Large intestine (tissue), 12 donors: ENCODE measurements at places on chromosomes 13 and 19.
A peak's percentile ranks its signal among the peaks of the same experiment; 100 is the strongest.

- no peak overlapping the region for H3K4me3 ChIP-seq
- no peak for DNase-seq
- H3K27me3 ChIP-seq, result no peaks in the 10 kb centered on the region
- H3K4me1 ChIP-seq, result no peaks in the 10 kb centered on the region
Observed at GRCh38 chr13:37481011-37481884, 117.3 kb downstream of the POSTN start.

GRCh38 chr19:15210323-15210781 is 9.6 kb upstream of the NOTCH3 start:
- H3K27me3 ChIP-seq, result peaks cover 4% of the 10 kb centered on the region
- H3K36me3 ChIP-seq, result no peaks in the 10 kb centered on the region
- H3K27ac ChIP-seq, result no peak overlapping the region
- no peak for DNase-seq

DNA sequence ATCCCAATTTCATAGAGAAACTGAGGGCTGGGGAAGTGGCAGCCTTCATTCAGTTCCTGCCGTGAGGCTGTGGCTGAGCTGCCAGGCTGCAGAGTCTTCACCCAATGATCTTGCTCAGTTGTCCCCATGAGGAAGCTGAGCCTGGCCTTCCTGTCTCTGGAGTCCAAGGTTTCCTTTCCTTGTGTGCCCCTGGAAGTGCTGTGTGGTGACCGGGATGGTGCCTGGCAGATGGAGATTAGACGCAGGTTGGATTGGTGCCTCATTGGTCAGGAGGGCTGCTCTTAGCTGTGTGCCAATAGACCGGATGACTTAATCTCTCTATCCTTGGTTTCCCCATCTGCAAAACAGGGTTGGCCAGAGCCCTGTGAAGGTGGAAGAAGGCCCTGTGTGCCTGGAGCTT is 24.6 kb downstream of the DNM2 start:
- H3K36me3 ChIP-seq, result peaks cover 2% of the 10 kb centered on the region
- peak; percentile 61 for DNase-seq
- no peak overlapping the region for H3K4me3 ChIP-seq
- H3K27me3 ChIP-seq, result no peaks in the 10 kb centered on the region

- DNase-seq, result no peak
- no peak overlapping the region for H3K4me3 ChIP-seq
- H3K4me1 ChIP-seq, result no peaks in the 10 kb centered on the region
- H3K27me3 ChIP-seq, result no peaks in the 10 kb centered on the region
- peaks cover 79% of the 10 kb centered on the region for H3K36me3 ChIP-seq
Observed at GRCh38 chr13:72763411-72763810, 18.3 kb downstream of the DIS3 start.

- peaks cover 11% of the 10 kb centered on the region for H3K4me1 ChIP-seq
- H3K27ac ChIP-seq, result no peak overlapping the region
- no peak overlapping the region for H3K4me3 ChIP-seq
- H3K36me3 ChIP-seq, result no peaks in the 10 kb centered on the region
- no peak for DNase-seq
Observed at GRCh38 chr19:6527893-6528543, 2.8 kb upstream of the TNFSF9 start.

GRCh38 chr13:36815062-36815461 is 4.0 kb upstream of the RFXAP start:
- no peaks in the 10 kb centered on the region for H3K36me3 ChIP-seq
- no peak overlapping the region for H3K4me3 ChIP-seq
- no peak overlapping the region for H3K27ac ChIP-seq
- DNase-seq, result no peak
- H3K27me3 ChIP-seq, result no peaks in the 10 kb centered on the region

DNA sequence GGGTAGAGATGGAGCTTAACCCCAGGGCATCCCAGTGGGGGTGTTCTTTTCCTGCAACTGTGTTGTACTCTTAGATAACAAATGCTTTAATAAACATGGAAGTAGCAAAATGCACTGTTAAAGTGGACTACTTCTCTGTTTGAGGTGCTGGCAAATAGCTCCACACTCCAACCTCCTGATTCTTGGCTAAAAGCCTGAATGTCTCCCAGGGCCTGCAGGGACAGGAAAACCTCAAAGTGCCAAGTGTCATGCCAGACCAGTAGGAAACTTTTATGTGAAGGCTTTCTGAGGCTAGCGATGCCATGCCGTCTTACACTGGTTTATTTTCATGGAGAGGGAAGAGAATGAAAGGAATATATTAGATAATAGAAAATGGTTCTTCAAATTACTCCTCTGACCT is 6.8 kb downstream of the FREM2 start:
- no peak overlapping the region for H3K27ac ChIP-seq
- H3K4me3 ChIP-seq, result no peak overlapping the region
- peaks cover 3% of the 10 kb centered on the region for H3K4me1 ChIP-seq
- H3K36me3 ChIP-seq, result peaks cover 4% of the 10 kb centered on the region

DNA sequence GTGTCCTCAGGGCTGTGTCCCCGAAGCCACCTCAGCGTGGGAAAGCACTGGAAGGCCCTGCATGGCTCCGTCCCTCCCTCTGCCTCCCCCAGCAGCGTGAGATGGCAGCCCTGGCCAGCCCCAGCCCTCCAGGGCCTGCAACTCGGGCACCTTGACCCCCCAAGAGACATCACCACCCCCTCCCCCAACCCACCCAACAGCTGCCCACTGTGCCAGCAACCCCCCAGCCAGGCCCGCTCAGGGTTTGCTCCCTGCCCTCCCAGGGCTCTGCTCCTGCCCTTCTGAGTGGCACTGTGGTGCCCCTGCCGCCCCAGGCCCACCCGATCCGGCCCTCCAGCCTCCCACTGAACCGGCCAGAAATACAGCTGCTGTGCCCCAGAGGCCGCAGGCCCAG is 1.5 kb upstream of the ASPDH start:
- peaks cover 12% of the 10 kb centered on the region for H3K4me1 ChIP-seq
- H3K4me3 ChIP-seq, result no peak overlapping the region
- DNase-seq, result no peak

- H3K27ac ChIP-seq, result no peak overlapping the region
- H3K36me3 ChIP-seq, result peaks cover 10% of the 10 kb centered on the region
- no peaks in the 10 kb centered on the region for H3K27me3 ChIP-seq
- DNase-seq, result no peak
- H3K4me1 ChIP-seq, result no peaks in the 10 kb centered on the region
- H3K4me3 ChIP-seq, result no peak overlapping the region
Observed at GRCh38 chr13:45143346-45143751, 23.0 kb downstream of the GTF2F2 start.

- H3K4me1 ChIP-seq, result peaks cover 3% of the 10 kb centered on the region
- peak; percentile 63 for DNase-seq
- H3K27me3 ChIP-seq, result no peaks in the 10 kb centered on the region
- no peaks in the 10 kb centered on the region for H3K36me3 ChIP-seq
Observed at GRCh38 chr19:19606021-19606420, 12.5 kb downstream of the PBX4 start.

- peak; percentile 84 for DNase-seq
- no peaks in the 10 kb centered on the region for H3K36me3 ChIP-seq
- peaks cover 14% of the 10 kb centered on the region for H3K4me1 ChIP-seq
- H3K27ac ChIP-seq, result no peak overlapping the region
Observed at GRCh38 chr19:35845215-35846037, 6.9 kb downstream of the NPHS1 start.

DNA sequence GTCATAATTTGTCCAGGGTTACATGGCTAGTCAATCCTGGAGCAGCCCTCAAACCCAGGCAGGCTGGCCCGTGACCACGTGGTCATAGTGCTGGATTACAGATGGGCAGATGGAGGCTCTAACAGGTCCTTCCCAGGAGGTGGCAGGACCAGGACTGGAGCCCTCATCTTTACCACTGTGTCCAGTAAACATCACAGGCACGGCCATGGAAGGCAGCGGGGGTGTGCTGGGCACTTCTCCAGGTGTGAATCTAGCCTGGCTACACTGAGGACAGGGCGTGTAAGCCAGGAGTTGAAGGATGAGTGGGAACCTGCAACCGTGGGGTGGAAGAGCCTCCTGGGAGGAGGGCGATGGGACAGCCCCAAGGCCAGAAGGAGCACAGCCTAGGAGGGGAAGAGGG is 6.1 kb downstream of the CIC start:
- DNase-seq, result no peak
- H3K27me3 ChIP-seq, result no peaks in the 10 kb centered on the region
- peaks cover 51% of the 10 kb centered on the region for H3K36me3 ChIP-seq
- H3K27ac ChIP-seq, result no peak overlapping the region

DNA sequence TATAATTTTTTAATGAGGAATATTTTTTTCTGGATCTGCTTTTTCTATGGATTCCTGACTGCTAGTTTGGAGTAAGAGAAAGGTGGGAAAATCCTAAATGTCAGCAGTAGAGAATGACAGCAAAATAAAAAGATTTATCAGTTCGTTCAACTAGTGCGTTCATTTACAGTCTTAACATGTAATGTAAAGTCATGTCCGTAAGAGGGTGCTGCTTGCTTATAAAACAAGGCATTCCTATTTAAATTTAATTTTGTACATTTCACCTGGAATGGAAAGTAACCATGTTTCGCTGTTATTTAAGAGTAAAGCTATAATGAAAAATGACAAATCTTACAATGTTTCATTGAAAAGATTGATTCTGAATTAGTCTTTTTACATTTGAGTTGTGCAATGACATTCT is 76.6 kb downstream of the ZMYM2 start:
- H3K27ac ChIP-seq, result no peak overlapping the region
- H3K4me1 ChIP-seq, result no peaks in the 10 kb centered on the region
- no peak overlapping the region for H3K4me3 ChIP-seq
- no peak for DNase-seq
- H3K36me3 ChIP-seq, result peaks cover 41% of the 10 kb centered on the region
